Neural progenitor cell (in vitro differentiated cells): ENCODE measurements at places on chromosomes 5 and 9. TPM values are rescaled to one million over a fixed set of nuclear protein-coding genes. Genes with fewer than 3 reads are reported as not detected.
A peak's percentile ranks its signal among the peaks of the same experiment; 100 is the strongest.

DNA sequence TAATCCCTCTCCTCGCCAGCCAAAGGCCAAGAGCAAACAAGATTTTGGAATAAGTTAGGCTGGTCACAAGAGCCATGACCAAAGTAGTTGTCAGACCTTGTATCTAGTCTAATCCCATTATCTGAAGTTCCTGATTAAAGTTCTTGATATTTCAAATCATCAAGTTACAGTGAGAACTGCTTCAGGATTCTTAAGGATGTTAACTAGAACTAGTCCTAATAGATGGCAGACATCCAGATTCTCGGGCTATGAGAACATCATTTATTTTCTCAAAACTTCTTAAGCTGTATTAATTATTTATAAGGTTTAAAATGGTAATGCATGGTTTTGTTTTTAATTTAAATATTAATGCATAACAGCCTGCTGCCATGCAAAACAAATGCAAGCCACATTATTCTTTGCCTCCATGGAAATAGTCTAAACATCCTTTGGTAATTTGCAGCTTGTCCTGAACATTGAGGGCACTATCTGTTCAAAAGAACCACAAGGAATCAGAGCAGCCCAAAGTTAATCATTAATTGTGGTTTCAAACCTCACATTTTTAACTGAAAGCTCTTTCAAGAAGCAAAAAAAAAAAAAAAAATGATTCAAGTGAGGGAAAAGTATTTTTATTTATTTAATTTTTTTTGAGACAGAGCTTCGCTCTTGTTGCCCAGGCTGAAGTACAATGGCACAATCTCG lies 95.1 kb downstream of the TTC39B start:
- no peaks in the 10 kb centered on the region for H3K36me3 ChIP-seq
- no peak overlapping the region for H3K4me3 ChIP-seq
- H3K4me1 ChIP-seq, result peaks cover 3% of the 10 kb centered on the region
- no peaks in the 10 kb centered on the region for H3K27me3 ChIP-seq
- DNase-seq, result no peak
- H3K27ac ChIP-seq, result no peak overlapping the region

GRCh38 chr9:7045361-7045760 lies 287.6 kb downstream of the KDM4C start:
- H3K27me3 ChIP-seq, result no peaks in the 10 kb centered on the region
- H3K4me1 ChIP-seq, result no peaks in the 10 kb centered on the region
- H3K4me3 ChIP-seq, result no peak overlapping the region

DNA sequence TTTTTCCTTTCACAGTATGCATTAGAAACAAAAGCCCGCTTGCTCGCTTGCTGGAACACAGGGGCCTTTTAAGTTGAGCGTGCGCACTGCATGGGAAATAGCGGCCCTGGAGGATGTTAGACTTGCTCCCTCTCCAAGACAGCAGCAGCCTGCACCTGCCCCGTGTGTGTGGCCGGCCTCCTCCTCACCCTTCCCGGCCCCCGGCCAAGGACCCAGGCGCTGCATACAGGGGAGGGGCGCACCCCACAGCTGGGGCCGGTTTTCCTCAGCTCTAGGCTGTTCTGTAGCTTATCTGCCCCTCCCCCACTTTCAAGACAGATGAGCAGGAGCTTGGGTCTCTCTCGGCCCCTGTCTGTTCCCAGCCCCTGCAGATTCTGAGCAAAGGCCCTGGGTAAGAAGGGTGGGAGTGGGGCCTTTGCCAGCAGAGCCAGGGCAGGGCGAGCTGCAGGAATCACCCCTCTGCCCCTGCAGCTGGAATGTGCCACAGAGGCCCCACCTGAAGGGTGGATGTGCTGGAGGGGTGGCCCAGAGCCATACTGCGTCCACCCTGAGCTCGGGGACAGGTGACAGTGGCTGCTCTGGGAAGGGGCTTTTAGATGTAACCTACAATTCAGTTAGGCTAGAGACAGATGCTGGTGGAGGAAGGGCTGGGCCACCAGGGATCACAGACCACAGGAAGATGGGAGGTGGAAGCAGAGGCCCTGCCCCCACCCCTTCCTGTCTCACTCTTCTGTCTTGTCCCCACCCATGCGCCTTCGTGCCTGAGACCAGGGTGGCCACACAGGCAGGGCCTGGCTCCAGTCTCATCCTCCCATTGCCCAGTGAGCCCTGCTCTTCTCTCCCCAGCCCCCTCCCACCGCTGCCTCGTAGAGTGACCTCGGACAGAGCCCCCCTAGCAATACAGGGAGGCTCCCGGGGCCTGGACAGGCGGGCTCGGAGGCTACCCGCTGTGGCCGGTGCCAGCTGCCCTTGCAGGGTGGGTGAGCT lies 132.4 kb downstream of the DAB2IP start:
- H3K27me3 ChIP-seq, result no peaks in the 10 kb centered on the region
- H3K36me3 ChIP-seq, result no peaks in the 10 kb centered on the region
- H3K27ac ChIP-seq, result peak overlapping the region; percentile 71
- peaks cover 60% of the 10 kb centered on the region for H3K4me1 ChIP-seq

DNA sequence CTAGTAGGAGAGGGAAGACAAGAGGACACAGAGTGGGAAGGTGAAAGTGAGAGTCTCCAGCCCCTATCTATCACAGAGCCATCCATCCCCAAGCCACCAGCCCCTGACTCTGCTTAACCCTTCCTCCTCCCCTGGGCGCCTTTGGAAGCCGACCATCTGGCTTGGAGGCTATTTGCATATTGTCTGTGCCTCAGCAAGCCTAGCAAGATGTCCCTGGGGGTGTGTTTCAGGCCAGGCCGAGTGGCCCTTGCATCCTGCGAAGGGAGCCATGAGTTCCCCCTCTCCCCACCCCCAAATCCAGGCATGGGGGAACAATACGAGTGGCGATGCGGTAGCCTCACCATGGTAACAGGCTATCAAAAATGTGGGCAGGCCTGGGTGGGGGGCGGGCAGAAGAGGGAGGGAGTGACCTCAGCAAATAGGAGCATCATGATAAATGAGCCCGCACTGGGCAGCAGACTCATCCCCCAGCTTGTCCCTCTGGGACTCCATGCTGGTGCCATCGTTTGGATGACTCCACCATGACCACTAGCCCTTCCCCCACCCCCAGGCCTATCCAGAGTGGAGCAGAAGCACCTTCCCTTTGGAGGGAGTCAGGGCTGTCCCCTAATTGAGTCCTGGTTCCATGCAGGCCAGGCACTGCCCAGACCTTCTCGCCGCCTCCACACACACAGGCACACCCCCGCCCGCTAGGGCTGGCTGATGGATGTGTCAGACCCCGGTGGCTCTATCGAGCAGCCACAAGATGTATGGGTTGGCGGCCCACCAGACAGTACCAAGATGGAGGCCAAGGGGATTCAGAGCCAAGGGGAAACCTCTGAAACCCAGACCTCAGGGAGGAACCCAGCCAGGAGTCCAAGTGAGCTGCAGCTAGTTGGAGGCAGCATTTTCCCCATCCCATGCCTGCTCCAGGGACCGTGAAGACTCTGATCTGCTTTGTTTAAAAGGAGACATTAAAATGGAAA lies 14.6 kb downstream of the URM1 start:
- no peak for DNase-seq
- H3K4me1 ChIP-seq, result peaks cover 23% of the 10 kb centered on the region
- H3K36me3 ChIP-seq, result no peaks in the 10 kb centered on the region
- H3K27me3 ChIP-seq, result peaks cover 100% of the 10 kb centered on the region

GRCh38 chr9:133976887-133977286 lies 15.2 kb downstream of the VAV2 start:
- no peaks in the 10 kb centered on the region for H3K27me3 ChIP-seq
- no peak overlapping the region for H3K27ac ChIP-seq
- no peak for DNase-seq
- peaks cover 24% of the 10 kb centered on the region for H3K4me1 ChIP-seq
- H3K36me3 ChIP-seq, result no peaks in the 10 kb centered on the region

GRCh38 chr9:14349447-14350348 lies 35.8 kb upstream of the NFIB start:
- H3K4me3 ChIP-seq, result peak overlapping the region; percentile 46
- H3K4me1 ChIP-seq, result peaks cover 48% of the 10 kb centered on the region
- no peaks in the 10 kb centered on the region for H3K36me3 ChIP-seq
- peak; percentile 31 for DNase-seq
- no peak overlapping the region for H3K27ac ChIP-seq

DNA sequence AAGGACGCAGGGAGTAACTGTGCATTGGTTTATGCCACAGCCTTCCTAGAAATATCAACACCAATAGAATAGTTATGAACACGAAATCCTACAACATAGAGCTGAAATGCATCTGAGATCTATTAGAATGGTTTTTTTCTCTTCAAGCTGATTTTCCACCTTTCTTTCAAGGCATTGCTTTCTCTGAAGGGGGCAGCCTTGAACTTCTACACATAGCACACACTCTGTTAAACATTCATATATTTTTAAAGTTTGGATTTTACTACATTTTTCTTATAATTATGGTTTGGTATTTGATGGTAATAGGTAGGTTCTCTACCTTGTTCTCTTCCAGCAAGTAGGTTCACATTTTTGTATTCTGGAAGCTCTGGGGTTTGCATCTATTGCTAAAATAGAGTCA lies 661.8 kb downstream of the SEMA5A start:
- H3K4me3 ChIP-seq, result no peak overlapping the region
- no peaks in the 10 kb centered on the region for H3K36me3 ChIP-seq
- no peaks in the 10 kb centered on the region for H3K4me1 ChIP-seq
- H3K27me3 ChIP-seq, result no peaks in the 10 kb centered on the region
- no peak overlapping the region for H3K27ac ChIP-seq
- no peak for DNase-seq

The GABRA1 gene
- total RNA-seq, result not detected in 2 replicates

The SOX30 gene
- 0.06 and 0.17 TPM in 2 replicates for total RNA-seq
